ENCODE measurements at places on chromosomes 4 and X. TPM values are rescaled to one million over a fixed set of nuclear protein-coding genes. Genes with fewer than 3 reads are reported as not detected.

GRCh38 chrX:123731258-123731986 lies 1.4 kb downstream of the THOC2 start:
- peak; percentile 31 for DNase-seq

DNA sequence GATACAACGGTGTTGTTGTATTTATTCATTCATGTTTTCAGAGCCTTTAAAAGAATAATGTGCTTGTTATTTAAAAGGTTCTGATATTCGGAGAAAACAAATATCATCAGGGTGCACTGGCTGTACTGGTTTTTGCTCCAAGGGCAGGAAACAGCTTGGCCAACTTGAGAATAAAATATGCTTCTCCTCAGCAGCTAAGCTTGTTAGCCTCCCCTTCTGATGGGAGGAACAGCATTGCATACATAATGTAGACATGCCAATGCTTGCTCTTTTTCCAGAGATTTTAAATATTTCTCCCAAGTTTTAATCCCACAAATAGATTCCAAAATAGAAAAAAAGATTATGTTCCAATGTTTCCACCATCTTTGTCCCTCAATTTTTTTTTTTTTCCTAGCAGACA lies 87.6 kb upstream of the RPL34 start:
- DNase-seq: no peak

DNA sequence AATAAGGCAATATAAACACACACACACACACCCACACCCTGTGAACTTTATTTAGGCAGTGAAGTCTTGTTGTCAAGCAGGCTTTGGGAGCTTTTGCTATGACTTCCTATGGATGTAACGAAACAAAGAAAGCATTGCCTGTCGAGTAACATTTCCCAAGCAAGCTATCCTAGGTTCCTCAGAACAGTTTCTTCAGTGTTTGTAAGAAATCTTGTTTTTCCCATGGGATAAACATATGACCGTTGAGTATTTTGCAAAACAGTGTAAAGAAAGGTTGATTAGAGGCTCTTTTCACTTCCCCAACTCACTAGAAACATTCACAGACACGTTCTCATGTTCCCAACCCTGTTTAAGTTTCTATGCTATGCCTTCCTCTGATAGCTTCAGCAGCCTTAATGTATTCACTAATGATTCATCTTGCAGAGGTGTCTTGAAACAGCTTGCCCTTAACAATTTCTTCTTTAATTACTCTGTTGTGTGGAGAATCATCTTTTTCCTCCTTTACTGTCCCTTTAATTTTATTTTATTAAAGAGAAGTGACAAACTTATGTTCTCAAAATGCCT lies 1947.1 kb upstream of the TENM3 start:
- DNase-seq: no peak

DNA sequence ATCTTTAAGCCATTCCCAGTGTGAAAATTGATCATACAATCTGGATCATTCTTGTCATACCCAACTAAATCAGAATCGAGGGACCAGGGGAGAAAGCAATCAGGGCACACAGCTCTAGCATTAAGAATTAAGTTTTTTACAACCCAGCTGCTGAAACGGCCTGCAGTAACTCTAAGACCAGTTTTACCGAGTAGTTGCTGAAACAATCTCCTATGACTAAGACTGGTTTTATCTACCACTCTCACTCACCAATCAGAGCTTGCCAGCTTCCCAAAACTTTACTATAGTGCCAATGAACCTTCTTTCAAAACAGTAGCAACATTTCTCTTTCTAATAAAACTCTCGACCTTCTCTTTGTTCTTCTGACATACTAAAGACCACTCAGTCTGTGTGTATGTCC lies 2.8 kb upstream of the SAP30 start:
- DNase-seq: no peak

DNA sequence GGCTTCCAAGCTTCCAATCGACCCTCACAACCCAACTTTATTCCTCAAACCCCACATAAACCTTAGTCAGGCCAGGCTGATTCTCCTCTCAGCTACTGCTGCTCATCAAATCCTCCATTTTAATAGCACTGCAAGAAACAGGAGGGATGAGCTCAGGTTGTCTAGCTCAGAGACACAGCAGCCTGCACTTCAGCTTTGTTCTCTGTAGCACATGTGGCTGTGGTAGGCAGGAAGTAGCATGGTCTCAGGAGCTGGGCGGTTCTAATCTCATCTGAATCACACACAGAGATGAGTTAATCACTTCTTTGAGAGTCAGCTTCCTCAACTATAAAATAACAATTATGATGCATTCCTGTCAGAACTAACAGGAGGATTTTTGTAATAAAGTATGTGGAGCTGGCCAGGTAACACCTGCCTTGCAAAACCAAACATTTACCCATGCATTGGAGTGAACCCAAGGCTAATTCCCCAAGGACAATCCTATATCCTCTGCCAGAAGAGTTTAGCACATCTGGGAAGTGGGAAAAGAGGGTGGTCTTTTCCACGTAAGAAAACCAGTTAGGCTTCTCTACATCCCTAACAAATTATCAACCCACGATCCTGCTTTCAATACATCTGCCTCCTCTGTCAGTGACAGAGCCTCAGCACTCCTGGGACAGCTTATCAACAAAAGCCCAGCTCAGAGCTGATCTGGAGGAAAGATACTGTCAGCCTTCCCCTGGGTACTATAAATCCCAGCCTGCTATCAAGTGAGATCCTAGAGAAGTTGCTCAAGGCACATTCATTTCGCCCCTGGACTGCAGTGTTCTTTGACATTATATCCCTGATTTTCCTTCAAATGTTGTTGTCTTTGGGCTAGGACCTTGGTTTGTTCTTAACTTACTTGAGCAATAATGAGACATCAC lies 32.8 kb downstream of the ELOVL6 start:
- DNase-seq: no peak

Gene PARM1
- total RNA-seq: 0.47 TPM

Gene VCX2
- total RNA-seq: not detected

Gene NLGN4X
- total RNA-seq: 2.8 TPM

Gene PPEF2
- total RNA-seq: 0.17 TPM

Gene GLOD5
- total RNA-seq: not detected

DNA sequence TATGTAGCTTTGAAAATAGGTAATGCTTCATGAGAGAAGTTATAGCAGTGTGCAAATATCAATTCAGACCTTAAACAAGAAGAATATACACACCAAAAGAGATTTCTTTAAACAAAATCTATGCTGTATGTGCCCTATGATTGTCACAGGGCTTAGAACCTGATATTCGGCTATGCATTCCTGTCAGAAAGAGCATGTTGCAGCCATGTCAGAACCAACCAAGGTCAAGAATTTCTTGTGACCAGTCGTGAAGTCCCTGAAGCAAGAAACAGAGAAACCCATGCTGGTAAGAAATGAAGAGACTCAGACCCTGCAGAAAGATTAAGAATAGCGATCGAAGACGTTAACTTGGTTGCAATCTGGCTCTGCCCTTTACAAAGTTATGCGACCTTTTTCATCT lies 210.3 kb upstream of the SPIN4 start:
- DNase-seq: no peak

Gene HERC5
- 2.8 TPM for total RNA-seq

Gene ITM2A
- 12.8 TPM for total RNA-seq

DNA sequence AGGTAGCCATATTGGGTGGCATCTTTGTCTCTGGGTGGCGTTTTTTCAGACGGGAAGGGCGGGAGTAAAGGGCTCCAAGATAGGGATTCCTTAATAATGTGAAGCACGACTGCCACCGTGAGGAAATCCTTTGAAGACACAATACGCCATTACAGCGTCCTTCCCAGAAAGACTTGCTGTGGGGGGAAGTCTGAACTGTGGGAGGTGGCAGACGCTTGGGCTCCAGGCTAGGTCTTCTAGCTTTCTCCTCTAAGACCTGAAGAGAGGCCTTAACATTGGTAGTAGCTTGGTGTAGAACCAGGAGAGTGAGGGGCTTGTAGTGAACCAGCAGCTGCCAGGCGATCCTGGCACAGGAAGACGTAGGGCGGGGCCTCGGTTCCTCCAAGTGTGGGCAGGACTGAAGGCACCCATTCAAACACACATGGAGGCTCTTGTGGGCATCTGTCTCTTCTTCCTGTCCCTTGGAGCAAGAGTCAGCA lies 197.3 kb downstream of the OR13H1 start:
- no peak for DNase-seq

DNA sequence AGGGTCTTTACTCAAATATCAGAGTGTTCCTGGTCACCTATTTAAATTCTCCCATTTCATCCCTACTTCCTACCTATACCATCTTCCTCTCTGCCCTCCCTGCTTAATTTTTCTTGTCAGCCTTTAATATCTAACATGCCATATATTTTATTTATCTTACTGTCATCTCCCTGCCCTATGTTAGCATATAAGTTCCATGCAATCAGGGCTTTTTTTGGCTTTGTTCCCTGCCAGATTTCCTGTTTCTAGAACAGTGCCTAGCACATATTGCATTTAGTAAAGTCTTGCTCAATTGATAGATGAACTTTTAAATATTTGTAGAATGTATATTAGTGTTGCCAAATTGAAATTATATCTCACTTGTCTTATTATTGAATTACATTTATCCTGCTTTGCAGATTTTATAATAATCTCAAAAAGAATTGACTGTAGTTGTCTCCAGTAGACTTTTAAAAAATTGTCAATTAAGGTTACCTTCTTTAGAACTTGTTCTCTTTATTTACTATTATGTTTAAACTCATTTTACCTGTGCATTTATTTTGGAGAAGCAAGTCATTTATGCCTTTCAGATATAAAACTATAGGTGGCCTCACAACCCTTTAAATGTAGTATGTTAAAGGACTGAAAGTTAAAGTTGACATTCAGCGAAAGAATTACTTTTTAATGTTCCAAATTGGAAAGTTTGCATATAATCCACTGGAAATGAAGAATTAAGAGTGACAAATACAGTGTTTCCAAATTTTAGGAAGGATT lies 108.2 kb upstream of the BMPR1B start:
- no peak for DNase-seq

DNA sequence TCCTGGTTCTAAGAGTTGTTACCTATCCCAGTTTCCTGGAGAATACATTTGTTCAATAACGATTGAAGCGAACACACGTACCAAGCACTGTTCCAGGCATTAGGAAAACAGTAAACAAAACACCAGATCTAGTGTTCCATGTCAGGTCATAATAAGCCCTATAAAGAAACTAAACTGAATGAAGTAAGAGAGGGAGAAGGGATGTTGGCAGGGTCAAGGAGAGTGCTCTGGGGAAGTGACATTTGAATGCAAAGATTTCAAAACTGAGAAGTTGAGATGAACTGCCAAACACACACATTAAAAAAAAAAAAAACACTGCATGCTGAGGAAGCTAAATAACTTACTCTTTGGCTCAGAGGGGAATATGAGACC lies 14.4 kb upstream of the ENAM start:
- DNase-seq: no peak

- no peak for DNase-seq
Measured at GRCh38 chr4:36224972-36225903, 19.1 kb downstream of the ARAP2 start.

- DNase-seq: no peak
Measured at GRCh38 chr4:147814376-147814775, 82.5 kb downstream of the ARHGAP10 start.

GRCh38 chr4:9952415-9952950 lies 68.8 kb downstream of the SLC2A9 start:
- no peak for DNase-seq

Gene H2BW2
- total RNA-seq: not detected

GRCh38 chr4:6225469-6225868 lies 25.1 kb upstream of the JAKMIP1 start:
- no peak for DNase-seq
